ENCODE measurements at places on chromosomes 2 and 18.

- DNase-seq = no peak
Observed at GRCh38 chr2:202669841-202670240, 35.1 kb downstream of the FAM117B start.

GRCh38 chr2:75792996-75793395 lies 82.3 kb upstream of the GCFC2 start:
- DNase-seq = no peak

DNA sequence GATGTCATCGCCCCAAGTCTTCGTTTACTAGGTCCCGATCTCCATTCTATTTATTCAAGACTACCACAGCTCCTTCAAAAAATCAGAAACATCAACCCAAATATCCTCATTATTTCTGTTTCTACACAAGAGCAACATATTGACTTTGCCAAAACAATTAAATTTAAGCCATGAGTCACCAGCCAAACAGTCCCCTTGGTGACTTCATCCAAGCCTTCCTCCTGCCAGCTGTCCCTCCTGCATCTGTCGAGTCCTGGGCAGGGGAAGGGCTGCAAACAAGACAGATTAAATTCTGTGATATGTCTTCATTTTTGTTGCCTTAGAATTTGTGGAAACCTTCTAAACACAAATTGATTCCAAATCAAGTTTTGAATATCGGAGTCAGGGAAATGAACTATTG lies 110.3 kb downstream of the SP3 start:
- no peak for DNase-seq

DNA sequence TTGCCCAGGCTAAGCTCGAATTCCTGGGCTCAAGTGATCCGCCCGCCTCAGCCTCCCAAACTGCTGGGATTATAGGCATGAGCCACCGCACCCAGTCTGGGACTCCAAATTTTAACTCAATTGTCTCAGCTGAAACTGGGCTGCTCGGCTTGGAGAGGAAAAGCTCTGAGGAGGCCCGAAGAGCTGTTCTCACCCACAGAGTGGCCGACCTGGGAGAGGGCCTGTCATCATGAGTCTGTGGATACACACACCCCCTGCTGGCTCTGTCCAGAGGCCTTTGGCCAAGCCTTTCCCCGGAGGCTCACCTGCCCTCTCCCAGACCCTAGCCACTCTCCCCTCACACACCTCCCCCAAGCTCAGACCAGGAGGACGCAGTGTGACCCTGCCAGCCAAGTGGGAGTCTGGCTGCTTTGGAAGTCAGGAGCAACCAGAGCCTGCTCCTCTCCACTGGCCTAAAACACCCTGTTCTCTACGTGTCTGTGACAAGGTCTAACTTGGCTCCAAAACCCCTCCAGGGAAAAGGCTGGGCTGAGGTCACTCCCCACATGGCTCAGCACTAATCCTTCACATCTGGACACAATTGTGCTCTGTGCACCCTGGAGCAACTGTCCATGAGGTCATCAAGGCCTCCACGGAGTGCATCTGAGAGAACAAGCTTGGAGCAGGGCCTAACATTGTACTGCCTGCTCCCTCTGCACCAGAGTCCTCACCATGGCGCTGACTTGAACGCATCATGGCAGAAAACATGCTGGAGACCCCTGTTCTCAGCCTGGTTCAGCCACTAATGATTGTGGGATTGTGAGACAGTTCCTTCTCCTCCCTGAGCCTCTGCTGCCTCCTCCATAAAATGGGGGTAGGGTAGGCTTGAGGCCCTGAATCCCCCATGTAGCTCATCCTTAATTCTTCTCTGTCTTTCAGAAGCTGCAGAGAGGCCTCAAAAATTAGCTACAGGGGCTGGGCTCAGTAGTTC lies 49.9 kb upstream of the RAB6C start:
- no peak for DNase-seq

GRCh38 chr2:215136669-215137328 lies 1.6 kb downstream of the ABCA12 start:
- DNase-seq = no peak

- no peak for DNase-seq
Observed at GRCh38 chr2:102657770-102658169, 38.4 kb downstream of the SLC9A2 start.

- no peak for DNase-seq
Observed at GRCh38 chr2:206211657-206212255, 52.1 kb downstream of the EEF1B2 start.

DNA sequence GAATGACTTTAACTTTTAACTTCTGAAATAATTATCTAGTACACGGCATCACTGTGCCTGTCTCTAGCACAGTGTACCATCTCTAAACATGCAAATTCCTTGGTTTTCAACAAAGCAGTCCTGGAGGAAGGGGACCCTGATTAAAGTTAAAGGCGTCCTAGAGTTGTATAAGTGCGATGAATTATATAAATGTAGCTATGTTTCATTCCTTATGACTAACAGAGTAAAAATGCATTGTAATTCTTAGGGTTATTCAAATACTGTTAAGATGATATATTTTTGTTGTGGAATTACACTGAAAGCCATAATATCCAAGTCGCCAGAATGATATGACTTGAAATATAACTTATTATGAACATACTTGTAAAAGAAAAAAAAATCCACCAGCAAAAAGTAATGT lies 544.9 kb upstream of the LINC00305 start:
- DNase-seq = no peak

DNA sequence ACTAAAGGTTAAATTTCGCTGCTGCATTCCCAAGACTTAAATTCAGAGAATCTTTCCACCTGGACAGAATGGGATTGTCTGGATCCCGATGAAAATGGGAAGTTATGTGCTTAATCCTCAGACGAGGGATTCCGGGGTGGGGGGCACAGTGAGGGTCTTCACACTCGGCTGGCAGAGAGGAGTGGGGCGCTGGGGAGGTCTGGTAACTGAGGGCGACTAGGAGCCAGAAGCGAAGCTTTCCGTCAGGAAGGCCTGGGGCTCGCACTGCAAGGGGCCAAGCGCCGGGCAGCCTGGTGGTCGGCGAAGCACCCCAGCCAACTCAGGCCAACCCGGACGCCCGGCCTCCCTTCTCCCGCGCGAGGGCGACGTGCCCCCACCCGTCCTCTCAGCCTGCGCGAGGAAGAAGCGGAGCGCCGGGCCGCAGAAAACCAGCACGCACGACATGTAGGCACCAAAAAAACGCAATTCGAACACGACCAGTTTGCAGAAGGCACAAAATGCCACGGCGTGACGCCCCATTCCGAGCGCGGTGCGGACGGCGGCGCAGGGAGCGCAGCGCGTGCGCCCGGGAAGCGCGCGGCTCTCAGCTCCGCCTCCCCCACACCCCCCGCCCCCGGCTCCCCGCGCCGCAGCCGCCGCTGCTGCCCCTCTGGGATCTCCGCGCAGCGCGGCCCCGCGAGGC lies 188.1 kb downstream of the ZEB2 start:
- DNase-seq = no peak

- no peak for DNase-seq
Observed at GRCh38 chr18:48765053-48765452, 185.7 kb downstream of the SMAD7 start.

DNA sequence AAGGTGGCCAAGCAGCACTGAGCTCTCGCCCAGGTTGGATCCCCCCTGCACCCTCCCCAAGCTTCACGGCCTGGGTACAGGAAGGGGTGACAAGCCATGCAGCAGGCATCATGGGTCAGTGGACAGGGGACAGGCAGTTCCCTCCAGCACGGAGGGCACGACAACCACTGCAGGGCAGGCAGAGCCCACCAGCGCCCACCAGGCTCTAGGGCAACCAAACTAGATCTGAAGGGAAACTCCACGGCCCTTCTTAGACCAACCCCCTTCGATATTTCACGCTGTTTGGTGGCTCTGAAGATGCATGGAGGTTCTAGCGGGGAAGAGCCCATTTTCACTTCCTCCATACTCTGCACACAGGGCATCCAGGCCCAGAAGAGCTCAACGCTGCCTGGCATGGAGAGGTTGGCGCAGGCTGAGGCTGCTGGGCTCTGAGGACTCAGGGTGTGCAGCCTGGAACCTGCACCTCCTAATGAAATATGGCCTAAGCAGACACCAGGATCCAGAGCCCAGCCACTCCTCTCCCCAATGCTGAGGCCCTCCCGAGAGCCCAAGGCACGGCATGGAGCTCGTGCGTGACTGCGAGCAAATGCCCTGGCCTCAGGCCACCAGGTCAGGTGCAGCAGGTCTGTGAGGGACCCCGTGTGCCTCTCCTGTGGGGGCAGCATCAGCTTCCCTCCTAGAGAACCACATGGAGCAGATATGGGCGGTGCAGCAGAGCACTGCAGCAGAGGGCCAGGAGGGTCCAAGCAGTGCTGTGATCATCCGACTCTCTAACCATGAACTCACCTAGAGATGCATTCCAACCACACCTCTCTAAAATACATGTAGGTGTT lies 8.7 kb upstream of the MTERF4 start:
- no peak for DNase-seq

DNA sequence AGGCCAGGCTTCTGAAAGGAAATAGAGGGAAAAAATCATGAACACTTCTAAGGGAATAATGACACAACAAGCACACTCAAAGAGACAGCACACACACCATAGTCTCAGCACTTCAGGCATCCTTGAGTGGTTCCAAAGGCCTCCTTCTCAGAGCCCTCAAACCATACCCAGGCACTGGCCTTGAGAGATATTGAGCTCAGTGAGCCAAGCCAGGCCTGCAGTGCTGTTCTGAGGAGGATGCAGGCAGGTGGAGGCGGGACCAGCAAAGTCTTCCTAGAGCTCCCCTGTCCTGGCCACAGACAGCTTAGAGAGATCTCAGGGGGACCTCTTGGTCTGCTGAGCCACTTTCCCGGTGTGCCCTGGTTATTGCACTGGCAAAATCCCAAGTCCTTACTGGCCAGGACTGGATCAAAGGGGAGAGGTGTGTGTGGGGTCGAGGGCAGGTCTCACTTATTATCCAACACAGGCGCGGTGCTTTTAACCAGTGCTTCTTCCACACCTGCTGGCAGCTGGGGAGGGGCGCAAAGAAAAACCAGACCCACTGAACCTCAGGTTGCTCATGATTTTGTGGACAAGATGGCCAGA lies 86.8 kb upstream of the HAAO start:
- no peak for DNase-seq

DNA sequence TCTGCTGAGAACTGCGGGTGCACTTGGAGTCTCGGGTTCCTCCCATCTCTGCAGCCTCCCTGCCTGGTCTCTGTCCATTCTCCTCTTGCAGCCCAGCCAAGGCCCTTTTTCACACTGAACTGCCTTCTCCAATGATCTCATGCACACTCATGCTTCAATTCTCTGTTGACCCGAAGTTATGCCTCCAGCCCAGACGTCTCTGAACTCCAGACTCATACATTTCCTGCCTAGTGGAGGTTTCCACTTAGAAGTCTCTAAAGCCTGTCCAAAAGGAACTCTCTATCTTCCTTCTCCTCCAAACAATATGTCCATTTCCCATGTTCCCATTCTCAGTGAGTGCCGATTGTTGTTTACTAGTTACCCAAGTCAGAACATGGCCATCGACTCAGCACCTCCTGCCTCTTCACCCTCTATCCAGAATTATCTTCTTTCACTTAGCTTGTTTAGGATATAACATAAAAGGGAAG lies 155.2 kb downstream of the IRS1 start:
- no peak for DNase-seq

DNA sequence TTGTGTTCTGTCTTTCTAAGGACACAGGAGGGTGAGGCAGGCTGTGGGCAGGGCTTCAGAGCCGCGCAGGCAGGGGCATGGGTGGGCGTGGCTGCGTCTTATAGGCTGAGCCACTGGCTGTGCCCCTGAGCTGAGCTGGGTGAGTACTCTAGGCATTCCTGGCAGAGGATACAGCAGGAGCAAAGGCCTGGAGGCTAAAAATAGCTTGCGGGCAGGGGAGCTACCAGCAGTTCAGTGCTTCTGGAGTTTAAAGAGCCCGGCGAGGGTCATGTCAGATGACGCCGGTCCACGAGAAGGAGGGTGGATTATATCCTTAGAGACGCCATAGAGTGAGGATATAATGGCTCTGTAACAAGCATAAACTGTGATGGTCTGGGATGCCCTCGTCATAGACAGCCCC lies 31.5 kb upstream of the PDIA6 start:
- DNase-seq = no peak

DNA sequence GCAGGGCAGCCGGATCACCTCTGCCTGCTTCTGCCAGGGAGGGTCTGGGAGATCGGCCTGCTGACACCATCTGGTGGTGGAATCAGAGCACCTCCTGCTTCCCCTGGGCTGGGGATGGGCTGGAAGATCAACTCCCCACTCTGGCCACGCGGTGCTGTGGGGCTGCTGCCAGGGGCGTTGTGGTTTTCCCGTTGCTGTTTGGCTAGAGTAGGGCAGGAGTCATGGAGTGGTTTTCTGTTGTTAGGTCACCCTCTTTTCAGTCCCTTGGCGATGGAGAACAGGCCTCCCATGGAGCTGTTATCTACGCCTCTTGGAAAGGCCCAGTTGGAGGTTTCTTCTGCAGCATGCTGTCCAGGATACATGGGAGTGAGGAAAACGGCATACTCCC lies 15.2 kb downstream of the BCL2L11 start:
- DNase-seq = no peak

GRCh38 chr2:209496586-209496982 lies 72.7 kb downstream of the MAP2 start:
- DNase-seq = no peak

GRCh38 chr2:44753552-44754285 lies 187.8 kb upstream of the SIX3 start:
- DNase-seq = no peak

DNA sequence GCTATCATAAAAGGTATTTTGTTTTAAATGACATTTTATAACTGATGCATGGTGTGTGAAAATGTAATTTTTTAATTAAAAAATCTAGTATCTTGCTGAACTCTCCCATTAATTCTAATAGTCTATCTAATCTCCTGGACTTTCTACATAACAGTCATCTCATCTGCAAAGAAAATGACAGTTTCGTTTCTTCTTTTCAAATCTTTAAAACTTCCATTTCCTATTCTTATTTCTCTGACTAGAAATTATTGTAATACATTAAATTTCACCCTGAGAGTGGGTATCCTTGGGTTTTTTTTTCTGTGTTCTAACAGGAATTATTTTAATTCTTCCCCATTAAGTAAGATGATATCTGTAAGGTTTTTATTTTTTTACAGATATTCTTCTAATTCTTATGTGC lies 120.1 kb downstream of the KCNF1 start:
- DNase-seq = no peak

DNA sequence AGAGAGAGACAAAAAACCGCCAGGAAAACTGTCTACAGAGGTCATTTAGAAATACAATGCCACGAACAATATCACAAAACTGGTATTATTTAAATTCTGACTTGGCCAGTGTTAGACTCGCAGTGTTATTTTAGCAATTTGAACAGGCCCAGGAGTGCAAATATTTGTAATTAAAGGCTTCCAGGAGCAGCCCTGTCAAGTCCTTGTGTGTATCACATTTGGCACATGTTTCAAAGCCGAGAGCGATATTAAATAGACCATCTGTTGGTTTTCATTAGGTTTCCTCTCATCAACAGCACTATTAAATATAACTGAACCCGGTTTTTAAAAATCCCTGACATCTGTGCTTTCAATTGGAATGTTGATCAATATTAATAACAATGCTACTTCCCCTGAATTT lies 656.9 kb downstream of the TSN start:
- no peak for DNase-seq

- DNase-seq = no peak
Observed at GRCh38 chr2:181140414-181140813, 160.0 kb downstream of the UBE2E3 start.

- no peak for DNase-seq
Observed at GRCh38 chr2:11388262-11389051, 44.0 kb upstream of the ROCK2 start.
